Fibroblast of the conjunctiva (primary cell): ENCODE measurements at places on chromosomes 11 and 22.

GRCh38 chr11:133927690-133928627 is 28.8 kb downstream of the IGSF9B start:
- no peak for DNase-seq

GRCh38 chr11:13963169-13963948 is 836 bp downstream of the SPON1 start:
- DNase-seq, result no peak

GRCh38 chr11:58133309-58134076 is 8.2 kb upstream of the OR9I1 start:
- no peak for DNase-seq

GRCh38 chr22:38230108-38230825 is 28.5 kb downstream of the MAFF start:
- DNase-seq, result peak; percentile 39

DNA sequence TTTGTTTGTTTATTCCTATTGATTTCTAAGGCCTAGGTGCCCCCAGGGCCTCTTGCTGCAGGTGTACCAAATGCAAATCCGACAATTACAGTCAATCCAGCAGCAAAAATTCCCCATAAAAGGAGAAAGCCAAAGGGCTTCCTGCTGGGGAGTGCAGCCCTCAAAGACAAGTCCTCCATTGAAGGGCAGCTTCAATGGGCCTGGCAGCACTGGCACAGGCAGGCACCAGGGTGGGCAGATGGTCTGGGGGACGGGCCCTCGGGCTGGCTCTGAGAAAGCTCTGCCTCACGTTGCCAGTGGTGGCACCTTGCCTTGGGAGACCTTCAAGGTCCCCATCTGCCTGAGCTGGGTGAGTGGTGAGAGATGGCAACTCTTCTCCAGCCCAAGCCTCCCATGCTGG is 128.0 kb downstream of the DSCAML1 start:
- DNase-seq, result no peak

DNA sequence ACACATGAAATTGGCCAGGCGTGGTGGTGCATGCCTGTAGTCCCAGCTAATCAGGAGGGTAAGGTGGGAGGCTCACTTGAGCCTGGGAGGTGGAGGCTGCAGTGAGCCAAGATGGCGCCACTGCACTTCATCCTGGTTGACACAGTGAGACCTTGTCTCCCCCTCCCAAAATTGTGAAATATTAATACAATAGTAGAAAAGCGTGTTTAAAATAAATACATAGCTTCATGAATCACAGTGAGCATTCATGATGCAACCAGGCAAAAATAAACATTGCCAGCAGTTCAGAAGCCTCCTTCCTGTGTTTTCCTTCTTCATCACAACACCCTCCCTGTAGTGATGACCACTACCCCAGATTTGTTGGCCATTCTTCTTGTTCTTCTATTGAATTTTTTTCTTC is 4.3 kb upstream of the TEAD1 start:
- peak; percentile 57 for DNase-seq

DNA sequence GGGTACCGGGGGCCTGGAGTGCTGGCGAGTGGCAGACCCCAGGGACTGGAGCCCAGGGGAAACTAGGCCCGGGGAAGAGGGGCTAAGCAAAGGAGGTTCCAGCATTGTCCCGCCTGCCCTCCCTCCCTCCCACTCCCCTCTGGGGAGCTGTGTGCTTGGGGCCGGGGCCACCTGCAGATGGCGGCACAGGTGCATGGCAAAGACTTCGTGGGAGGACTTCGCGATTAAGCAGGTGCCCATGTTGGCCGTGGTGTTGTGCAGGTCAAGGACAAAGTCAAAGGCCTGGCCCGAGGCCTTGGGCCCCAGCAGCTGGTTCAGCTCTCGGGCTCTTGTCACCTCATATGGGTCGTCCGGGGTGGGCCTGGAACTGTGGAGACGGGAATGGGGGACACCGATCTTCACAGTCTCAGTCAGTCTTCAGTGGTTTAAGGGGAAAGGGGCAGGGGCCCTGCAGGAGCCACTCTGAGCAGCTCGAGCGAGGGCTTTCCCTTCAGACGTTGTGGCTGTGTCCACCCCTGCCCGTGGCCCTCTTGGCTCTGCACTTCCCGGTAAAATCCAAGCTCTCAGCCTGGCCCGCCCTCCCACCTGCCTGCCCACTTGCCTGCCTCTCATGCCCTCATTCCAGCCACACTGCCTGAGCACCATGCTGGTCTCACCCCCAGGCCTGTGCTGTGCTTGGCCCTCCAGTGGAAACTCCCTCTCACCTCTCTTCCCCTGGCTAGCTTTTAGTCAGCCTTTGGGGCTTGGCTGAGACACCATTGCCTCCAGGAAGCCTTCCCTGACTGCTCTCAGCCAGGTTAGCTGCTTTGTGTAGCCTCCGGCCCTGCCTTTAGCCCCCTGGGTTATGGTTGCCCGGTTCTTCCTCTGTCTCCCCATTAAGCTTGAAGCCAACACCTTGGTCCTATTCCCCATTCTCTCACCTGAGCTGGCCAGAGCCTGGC is 4.7 kb downstream of the ACY3 start:
- DNase-seq, result no peak

DNA sequence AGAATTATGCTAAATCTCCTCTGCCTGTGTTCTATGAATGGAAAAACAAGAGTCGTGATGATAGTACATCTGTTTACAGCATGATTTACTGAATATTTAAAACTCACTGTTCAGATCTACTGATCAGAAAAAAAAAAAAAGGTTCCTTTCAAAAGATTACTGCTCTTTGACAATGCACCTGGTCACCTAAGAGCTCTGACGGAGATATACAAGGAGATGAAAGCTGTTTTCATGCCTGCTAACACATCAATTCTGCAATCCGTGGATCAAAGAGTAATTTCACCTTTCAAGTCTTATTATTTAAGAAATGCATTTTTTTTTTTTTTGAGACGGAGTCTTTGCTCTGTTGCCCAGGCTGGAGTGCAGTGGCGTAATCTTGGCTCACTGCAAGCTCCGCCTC is 30.7 kb downstream of the CLTCL1 start:
- DNase-seq, result no peak
